Renal cortex interstitium (tissue), 15 donors: ENCODE measurements at places on chromosomes 1 and 21.
A peak's percentile ranks its signal among the peaks of the same experiment; 100 is the strongest.

- DNase-seq = peak; percentile 39
Observed at GRCh38 chr1:241972703-241973369, 15.3 kb downstream of the BECN2 start.

DNA sequence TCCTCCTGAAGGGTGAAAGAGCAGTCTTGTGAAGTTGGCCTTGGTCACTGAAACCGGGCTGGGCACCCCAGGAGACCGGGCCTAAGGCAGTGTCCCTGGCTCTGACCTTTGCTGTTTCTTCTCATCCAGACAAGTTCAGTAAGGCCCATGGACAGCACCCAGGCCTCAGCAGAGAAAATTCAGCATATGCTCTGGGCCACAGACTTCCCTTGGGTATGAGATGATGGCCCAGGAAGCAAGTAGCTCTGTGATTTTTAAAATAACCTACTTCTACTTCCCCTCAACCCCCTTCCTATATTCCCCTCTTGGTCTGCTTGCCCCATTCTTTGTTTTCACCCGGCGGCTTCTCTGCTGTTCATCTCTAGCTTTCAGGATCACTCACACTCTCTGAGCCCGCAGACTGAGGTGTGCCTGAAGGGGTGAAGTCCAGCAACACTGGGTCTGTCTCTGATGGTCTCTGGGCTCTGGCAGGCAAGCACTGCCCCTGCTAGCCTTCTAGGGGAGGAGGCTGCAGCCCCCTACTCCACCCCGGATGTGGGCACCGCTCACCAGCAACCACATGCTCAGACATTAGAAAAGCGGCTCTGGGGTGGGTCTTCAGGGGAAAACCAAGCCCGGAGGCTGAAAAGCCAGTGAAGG lies 2.9 kb upstream of the GPR25 start:
- DNase-seq = no peak

DNA sequence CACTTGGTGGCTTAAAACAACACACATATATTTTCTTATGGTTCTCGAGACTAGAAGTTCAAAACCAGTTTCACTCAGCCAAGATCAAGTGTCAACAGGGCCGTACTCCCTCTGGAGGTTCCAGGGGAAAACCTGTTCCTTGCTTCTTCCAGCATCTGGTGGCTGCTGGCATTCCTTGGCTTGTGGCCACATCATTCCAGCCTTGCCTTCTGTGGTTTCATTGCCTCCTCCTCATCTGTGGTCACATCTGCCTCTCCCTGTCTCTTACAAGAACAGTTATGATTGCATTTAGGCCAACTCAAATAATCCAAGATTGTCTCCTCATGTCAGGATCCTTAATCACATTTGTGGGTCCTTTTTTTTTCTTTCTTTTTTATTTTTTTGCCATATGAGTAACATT lies 240.7 kb upstream of the HOOK1 start:
- no peak for DNase-seq

- DNase-seq = no peak
Observed at GRCh38 chr1:226098870-226099835, 36.6 kb downstream of the H3-3A start.

DNA sequence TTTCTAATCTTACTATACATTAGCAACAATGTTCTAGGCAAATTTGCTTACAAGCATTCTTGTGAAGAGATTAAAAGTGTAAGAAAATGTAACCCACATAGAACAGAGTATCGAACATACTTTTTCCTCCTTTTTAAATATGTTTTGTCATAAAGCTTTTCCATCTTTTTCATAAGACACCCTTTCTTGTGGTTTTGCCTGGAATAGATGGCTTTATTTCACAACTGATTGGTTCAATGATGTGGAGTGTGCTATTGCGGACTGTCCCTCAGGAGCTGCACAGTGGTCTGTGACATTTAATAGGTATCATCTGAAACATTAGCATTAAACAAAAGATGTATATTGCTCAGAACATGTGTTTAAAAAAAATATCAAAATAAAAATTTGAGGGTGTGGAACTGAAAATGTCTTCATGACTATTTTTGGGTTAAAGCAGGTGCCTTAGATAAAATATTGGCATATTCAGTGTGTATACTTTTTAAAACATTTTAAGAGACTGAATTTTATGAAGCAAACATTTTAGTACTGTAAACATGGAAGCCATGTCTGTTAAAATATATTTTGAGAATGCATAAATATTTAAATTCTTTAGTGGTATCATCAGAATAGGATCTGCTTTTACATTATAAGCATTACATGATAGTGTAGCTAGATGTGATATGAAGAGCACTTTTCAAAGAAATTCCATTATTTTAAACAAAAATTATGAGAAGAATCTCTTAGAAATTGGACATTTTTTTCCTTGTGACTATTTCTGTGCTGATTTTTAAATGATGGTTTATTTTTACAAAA lies 48.3 kb upstream of the C1orf146 start:
- no peak for DNase-seq

- no peak for DNase-seq
Observed at GRCh38 chr1:21383785-21384401, 56.0 kb upstream of the NBPF3 start.

DNA sequence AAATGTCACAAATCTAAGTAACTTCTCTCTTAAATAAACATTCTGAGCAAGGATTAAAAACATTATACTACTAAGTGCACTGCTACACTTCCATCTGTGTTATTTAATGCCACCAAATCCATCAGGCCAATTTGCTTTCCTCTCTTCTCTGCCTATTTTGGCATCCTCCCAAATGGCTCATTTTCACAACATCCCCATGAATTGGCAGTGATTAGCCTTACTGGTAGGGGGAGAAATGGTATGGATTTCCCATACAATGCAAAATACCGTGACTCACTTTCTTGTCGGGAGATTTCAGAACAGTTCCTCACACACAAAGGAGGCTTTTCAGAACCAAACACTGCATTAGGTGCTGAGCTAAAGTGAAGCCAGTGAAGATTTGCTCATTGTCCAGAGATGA lies 195.7 kb downstream of the MIS18A start:
- DNase-seq = no peak

DNA sequence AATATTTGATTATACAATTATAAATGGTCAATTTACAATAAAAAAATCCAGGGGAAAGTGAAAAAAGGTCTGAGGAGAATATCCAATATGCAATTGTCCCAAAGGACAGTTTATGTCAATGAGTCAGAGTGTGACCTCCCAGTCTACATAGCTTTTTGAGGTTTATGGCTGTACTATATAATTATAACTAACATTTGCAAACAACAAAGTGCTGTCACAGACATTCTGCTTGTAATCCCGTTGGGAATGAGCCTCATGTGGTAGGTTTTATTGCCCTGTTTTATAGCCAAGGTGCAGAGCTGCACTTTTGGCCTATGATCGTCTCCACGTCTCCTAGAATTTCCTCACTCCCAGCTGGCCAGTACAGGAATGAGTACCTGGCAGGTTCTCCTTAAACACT lies 103.8 kb downstream of the ADSS2 start:
- DNase-seq = no peak

- DNase-seq = no peak
Observed at GRCh38 chr1:53398091-53398490, 61.1 kb upstream of the DMRTB1 start.

DNA sequence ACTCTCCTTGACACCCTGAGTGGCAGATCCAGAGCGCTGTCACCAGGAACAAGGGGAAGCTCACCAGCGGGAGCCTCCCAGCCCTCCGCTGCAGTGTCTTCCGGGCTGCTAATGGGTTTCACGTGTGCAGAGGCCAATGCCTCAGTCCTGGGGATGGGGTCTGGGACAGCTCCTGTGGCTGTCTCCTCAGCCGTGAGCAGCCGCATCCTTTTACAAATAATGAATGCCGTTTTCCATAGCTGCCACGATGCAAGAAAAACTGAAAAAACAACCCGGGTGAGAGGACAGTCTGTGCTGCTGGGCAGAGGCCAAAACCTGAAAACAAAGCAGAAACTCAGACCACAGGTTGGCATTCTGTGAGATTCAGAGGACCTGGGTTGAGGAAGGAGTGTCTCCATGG lies 212.2 kb upstream of the RAB4A start:
- no peak for DNase-seq

DNA sequence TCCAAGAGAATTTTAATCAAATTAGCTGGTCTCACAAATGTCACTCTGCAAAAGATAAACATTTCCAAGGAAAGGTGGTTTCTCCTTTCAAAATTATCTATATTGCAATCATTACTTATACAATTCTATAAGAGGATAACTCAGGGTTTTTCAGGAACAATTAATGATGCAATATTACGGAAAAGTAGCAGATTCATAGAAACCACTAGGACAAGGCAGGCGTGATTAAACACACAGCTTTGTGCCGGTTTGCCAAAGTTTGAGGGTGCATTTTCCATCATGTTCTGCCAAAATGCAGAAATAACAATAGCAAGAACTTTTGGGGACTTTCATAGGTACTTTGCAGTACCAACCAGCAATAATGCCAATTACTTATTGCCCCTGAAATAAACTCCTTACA lies 605 bp downstream of the TNFRSF9 start:
- DNase-seq = no peak

GRCh38 chr21:33733601-33734000 lies 91.3 kb downstream of the ITSN1 start:
- DNase-seq = no peak

GRCh38 chr1:162988869-162989268 lies 80.3 kb upstream of the RGS4 start:
- no peak for DNase-seq

- peak; percentile 16 for DNase-seq
Observed at GRCh38 chr1:63148825-63149645, 173.3 kb upstream of the FOXD3 start.

DNA sequence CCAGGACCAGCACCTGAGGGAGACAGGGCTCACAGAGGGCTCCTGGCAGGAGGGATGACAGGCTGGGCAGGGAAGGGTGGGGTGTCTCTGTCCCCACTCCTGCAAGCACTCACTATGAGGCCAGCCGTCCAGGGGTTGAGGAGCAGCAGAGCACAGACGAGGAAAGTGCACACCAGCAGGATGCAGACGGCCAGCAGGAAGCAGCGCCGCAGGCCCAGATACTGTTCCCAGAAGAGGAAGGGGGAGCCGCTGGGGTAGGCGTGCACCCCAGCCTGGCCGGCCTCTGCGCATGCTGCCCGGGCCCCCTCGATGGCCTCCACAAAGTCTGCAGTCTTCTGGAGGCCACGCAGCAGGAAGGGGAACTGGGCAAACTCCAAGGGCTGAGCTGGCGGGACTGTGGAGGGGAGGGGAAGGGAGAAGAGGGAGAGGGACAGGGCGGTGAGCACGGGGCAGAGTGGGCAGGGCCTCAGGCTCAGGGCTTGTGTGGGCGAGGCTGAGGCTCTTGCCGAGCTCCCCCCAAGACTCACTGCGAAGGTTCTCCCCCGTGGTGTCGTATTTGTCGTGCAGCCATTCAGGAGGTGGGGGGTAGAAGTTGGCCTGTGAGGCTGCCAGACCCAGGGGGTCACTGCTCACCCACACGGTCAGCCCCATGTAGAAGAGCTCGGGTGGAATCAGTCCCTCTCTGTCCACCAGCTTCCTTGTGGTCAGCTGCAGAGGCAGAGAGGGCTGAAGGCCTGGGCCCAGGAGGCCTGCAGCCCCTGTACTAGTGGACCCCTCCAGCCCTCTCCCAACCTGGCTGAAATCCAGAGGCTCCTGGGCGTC lies 16.5 kb downstream of the PTCH2 start:
- DNase-seq = no peak

- no peak for DNase-seq
Observed at GRCh38 chr1:166695115-166695514, 144.2 kb upstream of the POGK start.

DNA sequence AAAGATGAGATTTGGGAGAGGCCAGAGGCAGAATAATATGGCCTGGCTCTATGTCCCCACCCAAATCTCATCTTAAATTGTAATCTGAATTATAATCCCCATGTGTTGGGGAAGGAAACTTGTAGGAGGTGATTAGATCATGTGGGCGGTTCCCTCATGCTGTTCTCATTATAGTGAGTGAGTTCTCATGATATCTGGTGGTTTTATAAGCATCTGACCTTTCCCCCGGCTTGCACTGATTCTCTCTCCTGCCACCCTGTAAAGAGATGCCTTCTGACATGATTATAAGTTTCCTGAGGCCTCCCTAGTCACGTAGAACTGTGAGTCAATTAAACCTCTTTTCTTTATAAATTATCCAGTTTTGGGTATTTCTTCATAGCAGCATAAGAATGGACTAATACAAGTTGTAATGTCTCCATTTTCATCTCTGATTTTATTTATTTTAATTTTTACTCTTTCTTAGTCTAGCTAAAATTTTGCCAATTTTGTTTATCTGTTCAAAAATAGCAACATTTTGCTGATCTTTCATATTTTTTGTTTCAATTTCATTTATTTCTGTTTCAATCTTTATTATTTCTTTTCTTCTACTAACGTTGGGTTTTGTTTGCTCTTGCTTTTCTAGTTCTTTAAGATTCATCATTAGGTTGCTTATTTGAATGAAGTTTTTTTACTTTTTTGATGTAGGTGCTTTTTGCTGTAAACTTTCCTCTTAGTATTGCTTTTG lies 67.0 kb upstream of the ZRANB2 start:
- no peak for DNase-seq

- no peak for DNase-seq
Observed at GRCh38 chr1:232487236-232487635, 142.7 kb downstream of the SIPA1L2 start.

DNA sequence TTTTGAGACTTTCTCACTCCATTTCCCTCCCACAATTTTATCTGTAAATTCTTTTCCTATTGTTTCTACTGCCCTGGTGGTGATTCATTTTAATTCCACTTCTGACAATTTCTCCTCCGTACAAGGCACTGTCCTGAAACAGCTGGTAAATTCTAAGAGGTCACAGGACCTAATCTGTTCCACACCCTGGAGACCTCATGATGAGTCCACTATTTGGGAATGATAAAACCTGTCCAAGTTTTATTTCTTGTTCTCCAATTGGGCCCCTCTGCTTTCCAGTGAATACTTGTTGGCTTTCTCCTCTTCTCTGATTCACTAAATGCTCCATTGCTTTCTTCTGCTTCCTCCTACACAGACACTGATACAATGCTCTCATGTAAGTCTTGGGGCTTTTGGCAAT lies 343.1 kb upstream of the DUSP10 start:
- no peak for DNase-seq

DNA sequence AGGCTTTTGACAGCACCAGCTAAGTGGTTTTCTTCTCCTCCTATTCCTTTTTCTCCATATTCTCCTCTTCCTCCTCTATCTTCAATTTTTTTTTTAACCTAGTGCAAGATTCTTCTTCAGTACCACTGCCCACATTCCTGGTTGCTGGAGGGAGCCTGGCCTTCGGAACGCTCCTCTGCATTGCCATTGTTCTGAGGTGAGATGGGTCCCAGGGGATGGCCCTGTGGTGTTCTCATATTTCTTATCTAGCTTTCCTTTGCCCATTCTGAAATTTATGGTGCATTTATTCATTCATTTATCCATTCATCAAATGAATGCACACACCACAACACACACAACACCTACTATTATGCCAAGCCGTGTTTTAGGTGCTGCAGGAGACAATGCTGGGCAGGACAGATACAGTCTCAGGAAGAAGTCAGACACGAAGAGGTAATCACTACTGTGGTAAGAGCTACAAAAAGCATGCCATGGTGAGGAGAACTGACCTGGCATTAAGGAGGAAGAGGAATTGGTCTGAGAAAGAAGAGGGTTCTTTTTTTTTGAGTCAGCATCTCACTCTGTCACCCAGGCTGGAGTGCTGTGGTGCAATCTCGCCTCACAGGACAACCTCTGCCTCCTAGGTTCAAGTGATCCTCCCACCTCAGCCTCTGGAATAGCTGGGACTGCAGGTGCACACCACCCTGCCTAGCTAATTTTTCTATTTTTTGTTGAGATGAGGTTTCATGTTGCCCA lies 47.5 kb upstream of the TDRD10 start:
- DNase-seq = no peak
